ENCODE measurements at places on chromosomes 1 and 21.

DNA sequence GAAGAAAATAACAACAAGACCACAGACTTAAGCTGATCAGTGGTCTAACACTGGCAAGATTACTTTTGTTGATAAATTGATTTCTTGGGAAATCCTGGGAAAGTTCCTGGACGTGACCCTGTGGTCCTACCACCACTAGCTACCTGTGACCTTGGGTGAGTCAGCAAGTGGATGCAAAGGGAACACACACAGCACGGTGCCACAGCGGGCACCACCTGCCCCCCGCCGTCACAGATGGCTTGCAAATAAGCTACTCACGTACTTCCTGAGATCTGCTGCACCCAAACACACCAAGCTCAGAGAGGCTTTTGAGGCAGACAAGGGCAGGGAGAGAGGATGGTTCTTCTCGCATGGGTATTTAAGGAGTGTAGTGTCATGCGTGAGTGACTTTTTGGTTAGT lies 12.7 kb downstream of the CFAP298 start:
- no peak for DNase-seq

GRCh38 chr1:78286686-78287085 lies 204.1 kb upstream of the PTGFR start:
- DNase-seq = peak; percentile 55

GRCh38 chr1:3646596-3646995 lies 3.3 kb downstream of the WRAP73 start:
- DNase-seq = no peak

DNA sequence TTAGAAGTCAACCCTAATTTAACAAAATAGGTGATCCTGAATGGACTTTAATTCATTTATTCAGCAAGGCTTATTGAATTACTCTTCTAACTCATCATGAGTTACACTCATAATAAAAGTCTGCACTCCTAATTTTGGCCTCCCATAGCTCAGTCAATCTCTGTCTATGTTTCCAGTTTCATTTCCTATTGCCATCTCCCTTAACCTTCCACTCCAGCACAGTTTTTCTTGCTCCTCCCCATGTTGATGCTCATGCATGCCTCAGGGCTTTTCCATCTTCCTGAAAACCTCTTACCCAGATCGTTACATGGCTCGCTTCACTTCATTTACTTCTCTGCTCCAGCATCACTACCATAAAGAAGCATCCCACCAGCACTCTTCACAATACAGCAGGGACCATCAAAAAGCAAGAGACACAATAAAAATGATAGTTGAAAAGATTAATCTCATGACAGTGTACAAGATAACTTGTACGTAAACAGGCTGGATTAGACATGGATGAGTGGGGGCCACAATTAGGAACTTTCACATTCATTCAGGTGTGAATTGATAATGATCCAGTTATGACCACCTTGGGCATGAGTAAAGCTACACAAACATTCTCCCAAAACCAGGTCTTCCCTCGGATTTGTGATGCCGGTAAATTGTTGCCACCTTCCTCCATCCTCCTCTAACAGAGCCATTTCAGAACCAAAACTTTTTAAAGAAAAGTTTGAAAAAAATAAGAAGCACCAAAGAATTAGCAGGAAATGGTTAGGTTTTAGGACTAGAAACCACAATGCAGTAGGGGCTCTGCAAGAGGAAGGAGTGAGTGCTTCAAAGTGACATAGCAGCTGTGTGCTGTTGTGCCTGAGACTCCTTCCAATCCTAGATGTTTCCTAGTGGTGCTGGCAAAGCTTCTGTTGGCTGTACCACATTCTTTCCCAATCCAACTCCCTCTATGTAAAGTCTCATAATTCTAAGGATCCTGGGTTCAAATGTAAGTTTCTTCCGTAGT lies 89.8 kb downstream of the OLFML2B start:
- DNase-seq = no peak

DNA sequence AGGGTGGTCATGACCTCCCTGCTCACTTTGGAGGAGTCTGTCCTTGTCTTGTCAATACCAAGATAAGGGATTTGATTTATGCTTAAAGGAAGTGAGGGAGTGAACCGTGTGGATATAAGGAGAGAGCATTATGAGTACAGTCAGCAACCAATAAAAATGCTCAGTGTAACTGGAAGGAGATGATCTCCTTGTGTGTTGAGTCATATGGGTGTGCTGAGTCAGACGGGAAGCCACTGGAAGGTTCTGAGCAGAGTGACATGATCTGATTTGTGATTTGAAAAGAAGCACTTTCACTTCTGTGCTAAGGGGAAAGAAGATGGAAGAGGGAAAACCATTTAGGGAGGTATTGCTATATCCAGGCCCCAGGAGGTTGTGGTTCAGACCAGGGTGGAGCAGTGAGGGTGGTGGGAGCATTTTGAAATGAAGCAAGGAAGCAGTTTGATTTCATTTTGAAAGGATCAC lies 2.5 kb upstream of the BCL10 start:
- peak; percentile 94 for DNase-seq

DNA sequence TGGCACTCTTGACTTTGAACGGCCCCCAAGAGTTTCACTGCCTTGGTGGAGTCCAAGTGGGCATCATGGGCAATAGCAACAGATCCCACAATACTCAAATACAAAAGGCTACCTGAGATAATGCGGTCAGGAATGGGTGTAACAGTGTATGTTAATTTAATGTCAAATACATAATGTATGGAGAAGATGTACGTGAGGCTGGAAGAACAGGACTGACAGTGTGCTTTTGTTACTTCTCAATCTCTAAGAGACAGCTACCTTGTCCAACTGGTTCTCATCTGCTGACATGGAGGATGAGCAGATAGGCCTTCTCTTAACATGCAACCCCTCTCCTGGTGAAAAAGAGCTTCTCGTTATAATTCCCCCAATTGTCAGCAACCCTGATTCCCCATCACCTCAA lies 167.2 kb downstream of the APP start:
- DNase-seq = no peak

DNA sequence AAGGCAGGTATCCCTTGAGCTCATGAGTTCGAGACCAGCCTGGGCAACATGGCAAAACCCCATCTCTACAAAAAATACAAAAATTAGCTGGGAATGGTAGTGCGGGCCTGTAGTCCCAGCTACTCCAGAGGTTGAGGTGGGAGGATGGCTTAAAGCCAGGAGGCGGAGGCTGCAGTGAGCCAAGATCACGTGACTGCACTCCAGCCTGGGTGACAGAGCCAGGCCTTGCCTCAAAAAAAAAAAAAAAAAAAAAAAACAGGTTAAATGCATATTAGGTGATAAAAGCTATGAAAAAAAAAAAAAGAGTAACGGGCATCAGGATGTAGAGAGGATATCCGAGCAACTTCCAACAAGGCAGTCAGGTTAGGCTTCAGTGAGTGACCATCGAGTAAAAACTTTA lies 2.8 kb upstream of the SRRM1 start:
- no peak for DNase-seq

GRCh38 chr1:182955596-182956588 lies 2.9 kb upstream of the SHCBP1L start:
- DNase-seq = peak; percentile 89

- peak; percentile 64 for DNase-seq
These were observed 412.4 kb downstream of the DISC1 start for GRCh38 chr1:232038706-232039677.

- peak; percentile 79 for DNase-seq
These were observed 33.7 kb downstream of the PSEN2 start for GRCh38 chr1:226903819-226904716.

DNA sequence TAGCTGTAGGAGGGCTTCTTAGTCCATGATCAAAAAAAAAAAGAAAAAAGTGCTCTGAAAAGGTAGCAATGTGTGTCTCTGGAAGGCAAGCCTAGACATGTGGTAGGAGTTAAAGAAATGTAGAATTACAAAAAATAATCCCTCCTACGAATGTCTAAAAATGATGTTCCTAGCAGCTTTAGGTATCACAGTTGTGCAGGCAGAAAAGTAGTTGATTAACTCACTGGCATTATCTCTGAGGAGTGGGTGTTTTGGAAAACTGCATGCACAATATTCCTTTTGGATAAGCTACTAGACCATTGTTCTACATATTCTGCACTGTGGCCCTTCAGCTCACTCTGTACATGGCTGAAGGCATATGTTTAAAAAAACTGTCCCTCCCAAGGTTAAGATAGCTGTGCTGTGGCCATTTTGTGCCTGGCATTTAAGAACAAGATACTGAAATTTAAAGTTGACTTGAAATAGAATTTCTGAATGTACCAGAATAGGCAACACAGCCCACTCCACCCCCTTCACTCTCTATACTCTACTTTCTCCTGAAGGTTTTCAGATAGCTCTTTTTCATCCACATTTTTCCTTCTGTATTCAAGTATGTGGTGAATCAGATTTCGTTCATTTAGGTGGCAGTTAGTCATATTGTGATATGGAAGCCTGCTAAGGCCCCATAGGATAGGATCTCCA lies 463.9 kb upstream of the LRRC7 start:
- no peak for DNase-seq

- DNase-seq = peak; percentile 93
These were observed 919 bp downstream of the MCL1 start for GRCh38 chr1:150578272-150579109.

DNA sequence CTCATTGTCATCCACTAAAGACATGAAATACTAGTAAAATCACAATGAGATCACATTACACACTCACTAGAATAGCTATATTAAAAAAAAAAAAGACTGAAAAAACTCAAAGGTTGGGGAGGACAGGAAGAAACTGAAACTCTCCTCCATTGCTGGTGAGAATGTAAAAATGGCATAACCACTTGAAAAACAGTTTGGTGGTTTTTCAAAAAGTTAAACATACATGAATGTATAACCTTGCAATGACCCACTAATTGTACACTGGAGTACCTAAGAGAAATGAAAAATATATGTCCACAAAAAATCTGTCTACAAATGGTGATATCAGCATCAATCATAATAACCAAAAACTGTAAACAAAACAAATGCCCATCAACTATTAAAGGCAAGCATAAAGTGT lies 44.0 kb downstream of the NRIP1 start:
- no peak for DNase-seq

- no peak for DNase-seq
These were observed 22.5 kb upstream of the PEF1 start for GRCh38 chr1:31667065-31667785.

DNA sequence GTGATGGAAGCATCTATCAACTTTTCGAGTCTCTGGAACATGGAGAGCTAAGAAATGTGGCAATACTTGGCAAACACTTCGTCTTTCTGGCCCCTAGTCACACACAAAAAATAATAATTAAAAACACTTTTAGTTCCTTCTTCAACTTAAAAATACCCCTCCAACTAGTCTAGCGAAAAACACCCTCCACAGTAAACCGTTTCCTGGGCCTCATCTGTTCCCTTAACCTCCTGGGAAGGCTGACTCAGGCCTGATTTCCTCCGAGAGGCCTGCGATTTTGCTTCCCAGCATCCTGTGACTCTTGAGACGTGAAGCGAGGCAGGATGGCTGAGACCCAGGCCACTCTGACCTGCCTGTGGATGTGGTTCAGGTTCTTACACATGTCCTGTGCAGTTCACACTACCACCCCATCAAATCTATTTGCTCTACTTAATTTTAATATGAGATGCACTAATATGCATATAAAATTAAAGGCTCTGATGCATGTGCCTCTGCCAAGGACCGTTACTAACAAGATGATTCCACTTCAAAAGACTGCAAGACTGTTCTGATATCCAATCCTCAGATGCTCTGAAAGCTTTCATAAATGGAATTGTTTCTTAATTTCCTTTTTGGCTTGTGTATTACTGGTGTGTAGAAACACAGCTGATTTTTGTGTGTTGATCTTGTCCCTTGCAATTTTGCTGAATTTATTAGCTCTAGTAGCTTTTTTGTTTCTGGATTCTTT lies 3.5 kb downstream of the NAV1 start:
- peak; percentile 81 for DNase-seq

GRCh38 chr21:44896561-44897286 lies 23.2 kb upstream of the PTTG1IP start:
- no peak for DNase-seq

- no peak for DNase-seq
These were observed 44.9 kb downstream of the GFI1 start for GRCh38 chr1:92441697-92442342.

DNA sequence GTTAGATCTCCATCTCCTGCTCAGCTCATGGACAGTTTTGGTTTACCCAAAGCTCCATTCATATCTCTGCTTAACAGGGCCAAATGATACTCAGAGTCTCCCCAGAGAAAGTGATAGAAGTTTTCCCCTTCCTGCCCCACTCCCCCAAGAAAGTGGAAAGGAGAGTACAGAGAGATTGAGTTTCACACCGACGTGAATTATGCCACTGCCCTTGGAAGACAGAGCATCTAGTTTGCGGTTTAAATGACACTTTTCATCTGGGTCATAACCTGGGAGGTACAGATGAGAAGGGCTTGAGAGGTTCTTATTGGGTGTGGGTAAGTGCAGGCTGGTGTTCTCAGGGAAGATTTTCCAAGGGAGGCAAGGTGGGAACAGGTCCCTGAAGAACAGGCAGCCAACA lies 6.9 kb upstream of the ZNF362 start:
- no peak for DNase-seq

- no peak for DNase-seq
These were observed 122.2 kb downstream of the NFIA start for GRCh38 chr1:61204528-61204927.

Data from fibroblast of skin of abdomen (primary cell).